SJCRH30 (cell line): ENCODE measurements at places on chromosomes 6 and 20. TPM values are rescaled to one million over a fixed set of nuclear protein-coding genes. Genes with fewer than 3 reads are reported as not detected.

DNA sequence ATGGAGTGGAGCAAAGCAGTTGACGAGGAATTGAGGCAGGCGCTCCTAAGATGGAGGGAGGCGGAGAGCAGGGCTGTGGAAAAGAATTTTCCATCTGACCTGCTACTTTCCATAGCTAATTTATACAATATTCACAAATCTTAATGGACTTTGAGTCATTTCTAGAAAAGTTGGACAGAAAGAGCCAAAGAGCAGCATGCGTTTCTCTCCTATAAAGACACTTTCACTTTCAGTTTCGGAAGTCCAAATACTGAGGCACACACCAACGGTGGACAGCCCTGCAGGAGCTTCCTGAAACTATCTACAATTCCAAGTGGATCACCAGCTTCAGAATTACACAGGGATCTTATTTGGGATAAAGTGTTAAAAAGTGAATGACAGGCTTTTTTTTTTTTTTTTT, 43.5 kb downstream of the PANK2 start:
- H3K27me3 ChIP-seq, result no peaks in the 10 kb centered on the region
- H3K4me1 ChIP-seq, result 0 out of 2 replicates have a peak, but pooled peaks cover 4% of the 10 kb centered on the region
- H3K36me3 ChIP-seq, result no peaks in the 10 kb centered on the region
- DNase-seq, result no peak
- no peak overlapping the region for H3K27ac ChIP-seq

- H3K4me3 ChIP-seq, result no peak overlapping the region
- H3K27ac ChIP-seq, result no peak overlapping the region
- H3K27me3 ChIP-seq, result no peaks in the 10 kb centered on the region
Measured at GRCh38 chr6:166611631-166612030, 15.4 kb downstream of the RPS6KA2 start.

DNA sequence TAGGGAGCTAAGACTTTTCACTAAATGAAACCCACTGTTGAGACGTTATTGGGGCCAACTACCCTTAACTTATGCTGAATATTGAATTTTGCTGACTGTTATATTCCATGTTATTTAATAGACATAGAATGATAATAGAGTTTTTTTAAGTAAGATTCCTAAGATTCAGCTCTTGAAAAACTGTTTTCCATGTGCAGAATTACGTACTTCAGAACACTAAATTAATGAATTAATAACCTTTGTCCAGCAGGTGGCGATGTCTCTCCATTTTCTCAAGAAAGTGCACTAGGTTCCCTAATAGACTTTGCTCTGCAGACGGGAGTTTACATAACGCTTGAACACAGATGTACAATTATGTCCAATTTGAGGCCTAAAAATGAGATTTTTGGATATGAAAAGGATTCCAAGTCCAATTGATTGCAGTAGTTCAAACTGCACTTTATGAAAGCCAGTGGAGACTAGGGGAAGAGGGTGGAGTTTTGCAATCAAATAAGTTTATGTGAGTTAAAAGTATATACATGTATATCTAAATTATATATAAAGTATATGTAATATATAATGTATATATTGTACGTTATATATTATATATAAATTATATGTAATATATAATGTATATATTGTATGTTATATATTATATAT, 282.1 kb downstream of the UST start:
- H3K36me3 ChIP-seq, result no peaks in the 10 kb centered on the region
- H3K4me3 ChIP-seq, result no peak overlapping the region
- H3K27ac ChIP-seq, result no peak overlapping the region

PDYN gene
- not detected in 2 replicates for total RNA-seq

ZNF133 gene
- total RNA-seq, result 16.2 and 16.4 TPM in 2 replicates
